ENCODE measurements at places on chromosomes 1 and 21. TPM values are rescaled to one million over a fixed set of nuclear protein-coding genes. Genes with fewer than 3 reads are reported as not detected.

The SHE gene
- not detected for polyA plus RNA-seq

The CFAP74 gene
- not detected for polyA plus RNA-seq

The WNT2B gene
- polyA plus RNA-seq: 0.59 TPM

DNA sequence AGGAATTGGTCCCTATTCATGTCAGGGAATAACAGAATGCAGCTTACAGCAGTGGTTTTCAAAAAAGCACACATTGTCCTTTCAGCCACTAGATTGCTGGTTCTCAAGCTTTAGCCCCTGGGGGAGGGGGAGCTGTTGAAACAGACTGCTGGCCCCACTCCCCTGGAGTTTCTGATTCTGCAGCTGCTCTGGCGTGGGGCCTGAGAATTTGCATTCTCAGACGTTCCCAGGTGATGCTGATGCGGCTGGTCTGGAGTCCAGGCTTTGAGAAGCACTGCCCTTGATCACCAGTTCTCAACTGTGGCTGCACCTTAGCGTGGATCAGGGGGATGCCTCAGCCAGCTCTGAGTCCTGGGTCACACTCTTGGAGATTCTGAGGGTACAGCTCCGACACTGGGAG, 62.7 kb upstream of the LAPTM5 start:
- DNase-seq: no peak

DNA sequence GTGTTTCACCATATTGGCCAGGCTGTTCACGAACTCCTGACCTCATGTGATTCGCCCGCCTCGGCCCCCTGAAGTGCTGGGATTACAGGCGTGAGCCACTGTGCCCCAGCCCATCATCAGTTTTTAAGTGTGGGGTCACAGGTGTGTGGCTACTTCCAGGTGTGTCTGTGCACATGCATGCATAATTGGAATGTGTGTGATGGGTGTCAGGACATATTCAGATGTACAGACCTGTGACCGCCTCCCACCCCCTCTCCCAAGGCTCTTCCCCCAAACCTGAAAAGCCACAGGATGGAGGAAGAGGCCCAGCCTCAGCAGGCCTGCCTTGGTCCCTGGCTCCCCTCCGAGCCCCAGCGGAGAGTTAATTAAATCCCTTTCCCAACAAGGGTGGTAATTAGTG, 37.3 kb upstream of the CSF3R start:
- no peak for DNase-seq

- DNase-seq: no peak
Observed at GRCh38 chr1:76125473-76126219, 51.1 kb downstream of the ST6GALNAC3 start.

DNA sequence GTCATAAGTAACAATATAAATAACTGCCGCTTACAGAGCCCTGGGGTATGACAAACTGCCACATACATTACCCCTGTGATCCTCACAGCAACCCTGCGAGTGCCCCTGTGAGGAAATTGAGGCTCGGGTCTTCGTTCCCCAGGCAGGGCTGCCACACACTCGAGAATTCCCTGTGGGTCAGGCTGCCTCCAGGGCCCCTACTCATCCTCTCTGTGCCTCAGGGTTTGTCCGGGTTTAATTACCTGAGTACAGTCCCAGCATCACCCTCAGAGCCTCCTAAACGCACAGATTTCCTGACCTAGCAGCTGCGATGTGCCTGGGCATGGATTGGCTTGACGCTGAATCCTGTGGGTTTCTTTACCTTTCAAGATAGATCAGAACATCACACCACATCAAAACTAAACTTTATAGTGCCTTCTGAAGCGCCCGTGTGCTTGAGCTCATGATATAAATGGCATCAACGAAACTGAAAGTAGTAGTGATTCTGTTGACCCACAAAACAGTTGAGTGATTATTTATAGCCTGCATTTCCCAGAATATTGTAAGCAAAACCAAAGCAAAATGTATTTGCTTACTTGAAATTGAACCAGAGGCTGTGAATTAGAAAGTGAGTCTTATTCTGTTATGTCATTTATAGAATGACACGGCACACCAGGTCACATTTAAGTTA, 14.0 kb downstream of the SLC37A1 start:
- DNase-seq: peak; percentile 46

GRCh38 chr1:152397474-152397873, 16.6 kb downstream of the CRNN start:
- no peak for DNase-seq

GRCh38 chr1:206970446-206970845, at the start of gene FCAMR:
Gene FCAMR, minus strand, starts transcription at chr1:206970460. Its CDS starts 335 bp downstream, at chr1:206970125.
- DNase-seq: no peak

GRCh38 chr1:12249181-12249580, 19.4 kb downstream of the VPS13D start:
- DNase-seq: no peak

Measured in naive B cell (primary cell).